ENCODE measurements at places on chromosomes 2 and 18.
A peak's percentile ranks its signal among the peaks of the same experiment; 100 is the strongest.

DNA sequence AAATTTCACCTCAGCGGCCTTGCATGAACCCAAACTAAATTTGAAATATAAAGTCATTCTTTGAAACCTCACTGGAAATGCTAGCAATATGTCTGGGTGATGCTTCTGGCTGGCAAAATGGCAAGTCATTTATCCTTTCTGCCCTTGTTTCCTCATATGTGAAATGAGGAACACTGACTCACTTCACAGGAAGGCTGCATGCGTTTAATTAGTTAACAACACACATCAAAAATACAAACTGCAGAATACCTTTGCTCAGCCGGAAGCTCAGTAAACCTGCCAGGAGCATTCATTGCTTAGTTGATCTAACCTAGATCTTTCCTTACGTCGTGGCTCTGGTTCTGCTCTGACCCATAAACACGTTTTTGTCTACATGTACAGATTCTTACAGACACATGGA is 214.2 kb upstream of the ACVR2A start:
- no peak for DNase-seq

GRCh38 chr18:68387246-68387645 is 327.7 kb downstream of the TMX3 start:
- no peak for DNase-seq

DNA sequence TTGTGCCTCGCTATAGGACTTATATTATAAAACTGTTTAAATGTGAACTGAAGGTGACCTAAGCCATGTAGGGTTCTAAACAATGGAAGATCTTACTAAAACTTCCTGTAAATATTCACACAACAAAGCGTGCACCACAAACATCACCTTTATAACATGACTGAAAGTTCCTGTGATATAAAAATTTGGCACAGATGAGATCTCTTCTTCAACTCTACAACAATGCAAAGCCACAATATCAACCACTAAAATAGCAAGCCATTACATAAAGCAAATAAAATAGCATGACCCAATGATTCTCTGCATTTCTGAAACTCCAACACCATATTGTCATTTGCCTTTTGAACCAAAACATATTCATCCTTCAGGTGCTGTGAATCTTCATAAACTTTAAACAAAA is 3.5 kb downstream of the YES1 start:
- no peak for DNase-seq

GRCh38 chr2:156320486-156321098 is 11.9 kb downstream of the NR4A2 start:
- no peak for DNase-seq

DNA sequence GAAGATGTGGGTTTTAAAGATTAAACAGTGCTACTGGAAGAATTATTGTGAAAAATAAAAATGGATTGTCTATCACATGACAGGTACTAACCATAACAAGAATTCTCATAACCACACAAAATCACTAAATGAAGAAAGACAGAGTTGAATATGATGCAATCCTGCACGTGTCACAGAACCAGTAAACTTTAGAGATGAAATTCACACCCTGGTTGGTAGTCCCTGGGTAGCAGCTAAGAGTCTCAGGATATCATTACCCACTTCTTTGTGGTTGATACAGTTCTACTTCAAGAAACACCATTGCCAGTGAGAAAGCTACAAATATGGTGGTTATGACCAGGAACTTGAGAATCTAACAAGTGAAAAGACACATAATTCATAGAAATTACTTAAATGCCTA is 450.2 kb downstream of the ERBB4 start:
- no peak for DNase-seq

DNA sequence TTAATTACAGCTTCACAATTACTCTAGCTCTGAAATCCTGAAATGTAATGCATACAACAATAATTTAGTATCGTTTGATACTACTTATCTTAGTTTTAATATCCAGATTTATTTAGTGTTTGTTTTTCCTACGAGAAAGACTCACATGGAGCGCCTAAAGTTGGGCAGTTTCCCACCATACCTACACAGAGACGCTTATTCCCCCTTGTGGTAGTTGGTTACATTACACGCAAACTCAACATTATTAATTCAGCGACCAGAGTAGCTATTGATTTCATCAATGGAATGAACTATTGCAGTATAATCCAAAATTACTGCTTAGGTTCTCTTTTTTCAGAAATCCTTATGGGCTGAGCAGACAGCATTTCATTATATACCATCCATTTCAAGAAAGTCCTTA is 164.0 kb upstream of the REG3G start:
- DNase-seq, result no peak

DNA sequence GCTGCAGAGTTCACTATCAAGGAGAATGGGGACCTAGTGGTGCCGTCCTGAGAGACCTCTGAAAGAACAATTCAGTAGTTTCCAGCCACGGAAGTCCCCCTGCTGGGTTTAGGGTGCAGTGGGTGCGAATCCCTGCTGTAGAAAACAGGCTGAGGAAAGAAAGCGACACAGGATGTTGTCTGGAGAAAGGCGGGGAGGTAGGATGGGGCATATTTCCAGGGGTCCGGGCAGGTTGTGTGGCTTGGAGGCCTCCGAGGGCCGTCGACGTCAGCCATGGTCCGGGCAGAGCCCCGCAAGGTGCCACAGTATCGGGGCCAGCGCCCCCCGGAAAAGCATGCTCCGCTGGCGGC is 807 bp upstream of the CREB1 start:
- DNase-seq, result peak; percentile 54

DNA sequence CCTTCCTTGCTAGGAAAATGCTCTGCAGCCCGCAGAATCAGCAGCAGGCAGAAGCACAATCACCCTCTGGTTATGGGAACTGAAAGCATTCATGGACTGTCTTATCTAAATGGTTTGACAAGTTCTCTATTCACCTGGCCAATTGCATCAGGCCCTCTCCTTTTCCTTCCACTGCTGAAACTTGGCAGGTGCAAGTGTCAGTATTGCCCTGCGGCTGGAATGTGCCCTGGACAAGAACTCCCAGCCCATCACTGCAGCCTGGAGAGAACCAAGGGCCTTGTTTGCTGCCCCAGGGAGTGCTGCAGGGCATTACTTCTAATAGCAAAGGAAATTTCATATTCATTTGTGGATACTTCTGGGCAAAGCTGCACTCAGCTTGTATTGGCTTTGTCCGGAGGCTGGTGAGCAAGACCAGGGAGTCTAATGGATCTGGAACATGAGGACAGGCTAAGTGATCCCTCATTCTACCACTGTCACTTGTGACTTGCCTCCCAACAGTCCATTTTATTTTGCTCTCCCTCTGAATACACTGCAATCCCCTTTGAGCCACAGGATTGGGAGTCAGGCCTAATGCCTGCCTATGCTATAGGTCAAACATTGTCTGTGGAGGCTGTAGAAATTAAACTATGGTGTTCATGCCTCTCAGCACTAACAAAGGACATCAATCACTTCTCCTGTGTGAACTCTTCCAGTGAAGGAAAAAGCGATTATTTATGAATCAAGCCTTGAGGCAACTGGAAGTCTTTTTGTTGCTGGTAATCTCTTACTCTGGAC is 116.9 kb downstream of the LYPD6B start:
- DNase-seq, result no peak

GRCh38 chr2:229268626-229269025 is 2.5 kb downstream of the PID1 start:
- peak; percentile 30 for DNase-seq

GRCh38 chr2:225022188-225022587 is 20.1 kb downstream of the DOCK10 start:
- no peak for DNase-seq

GRCh38 chr2:14700753-14701152 is 68.2 kb downstream of the LRATD1 start:
- DNase-seq, result no peak

GRCh38 chr18:75418293-75419005 is 9.1 kb downstream of the SMIM21 start:
- no peak for DNase-seq

GRCh38 chr2:9525266-9525665 is 30.4 kb downstream of the ADAM17 start:
- DNase-seq, result no peak

- no peak for DNase-seq
Observed at GRCh38 chr18:65897292-65897691, 146.5 kb downstream of the CDH7 start.

- no peak for DNase-seq
Observed at GRCh38 chr2:75333646-75334045, 134.3 kb upstream of the TACR1 start.

DNA sequence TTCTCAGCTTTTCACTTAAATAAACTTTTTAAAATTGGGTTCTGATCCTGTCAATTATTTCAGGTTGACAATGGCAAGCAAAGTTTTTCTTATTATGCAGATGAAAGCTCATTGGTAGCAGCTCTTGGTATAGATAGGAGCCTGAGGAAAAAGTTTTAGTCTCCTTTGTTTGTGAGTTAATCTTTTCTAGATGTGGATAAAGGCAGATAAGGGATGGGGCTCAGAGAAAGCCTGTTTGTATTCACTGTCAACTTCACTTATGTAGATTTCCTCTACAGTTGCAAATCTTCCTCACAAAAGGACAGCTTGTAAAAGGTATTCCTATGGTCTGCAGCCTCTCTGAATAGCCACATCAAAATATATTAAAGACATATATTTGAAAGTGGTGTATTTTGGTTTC is 224.5 kb upstream of the SPOPL start:
- DNase-seq, result no peak
